ENCODE measurements at places on chromosomes 2 and 18.

- DNase-seq = no peak
Observed at GRCh38 chr2:8993902-8994278, 9.6 kb downstream of the MBOAT2 start.

- DNase-seq = no peak
Observed at GRCh38 chr18:74299746-74300145, 8.0 kb upstream of the CYB5A start.

- no peak for DNase-seq
Observed at GRCh38 chr2:181540421-181540820, 83.2 kb downstream of the ITGA4 start.

DNA sequence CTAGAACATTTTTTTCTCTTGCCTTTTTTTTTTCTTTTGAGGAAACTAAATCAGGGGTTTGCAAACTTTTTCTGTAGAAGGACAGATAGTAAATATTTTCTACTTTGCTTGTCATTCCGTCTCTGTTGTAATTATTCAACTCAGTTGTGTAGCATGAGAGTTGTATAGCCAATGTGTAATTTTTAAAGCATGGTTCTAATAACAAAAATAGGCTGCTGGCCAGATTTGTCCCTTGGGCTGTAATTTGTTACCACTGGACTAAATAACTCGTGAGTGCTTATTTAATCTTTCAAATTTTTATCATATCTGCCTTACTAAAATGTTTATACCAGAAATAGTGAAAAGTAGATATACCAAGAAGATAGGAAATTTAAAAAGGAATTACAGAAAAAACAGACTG, 43.0 kb downstream of the CCDC148 start:
- DNase-seq = no peak

DNA sequence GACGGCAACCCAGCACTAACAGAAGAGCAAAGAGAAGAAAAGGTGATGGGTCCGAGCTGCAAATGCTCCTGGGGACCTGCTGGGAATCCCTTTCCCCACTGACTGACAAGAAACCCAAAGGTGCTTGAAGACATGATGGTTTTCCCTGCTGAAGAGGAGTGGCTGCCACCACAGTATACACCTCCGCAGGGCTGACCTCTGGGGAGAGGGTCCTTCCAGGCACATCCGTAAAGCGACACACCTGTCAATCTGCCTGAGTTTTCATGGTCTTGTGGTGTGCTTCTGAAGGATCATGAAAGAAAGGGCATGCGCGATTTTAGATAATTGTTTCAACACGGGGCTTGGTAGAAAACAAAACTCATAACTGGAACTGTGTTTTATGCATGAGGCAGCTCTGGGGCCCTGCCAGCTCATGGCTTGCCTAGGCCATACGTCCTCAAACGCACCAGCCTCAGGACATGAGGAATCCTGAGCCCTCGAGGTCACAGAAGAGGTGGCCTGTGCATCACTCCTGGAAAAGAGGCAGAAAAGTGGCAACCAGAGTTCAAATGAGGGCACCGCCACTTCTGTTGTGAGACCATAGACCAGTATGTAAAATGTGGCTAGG, 51.8 kb downstream of the SERTAD2 start:
- DNase-seq = no peak

- DNase-seq = no peak
Observed at GRCh38 chr2:110770404-110770958, 38.1 kb downstream of the ACOXL start.

GRCh38 chr2:194696690-194697089, 960.3 kb upstream of the SLC39A10 start:
- no peak for DNase-seq

GRCh38 chr2:28687171-28687570, 64.5 kb upstream of the PPP1CB start:
- DNase-seq = no peak

GRCh38 chr18:22093731-22094357, 75.5 kb upstream of the GATA6 start:
- DNase-seq = no peak

GRCh38 chr2:138238908-138239307, 262.7 kb upstream of the SPOPL start:
- DNase-seq = no peak

DNA sequence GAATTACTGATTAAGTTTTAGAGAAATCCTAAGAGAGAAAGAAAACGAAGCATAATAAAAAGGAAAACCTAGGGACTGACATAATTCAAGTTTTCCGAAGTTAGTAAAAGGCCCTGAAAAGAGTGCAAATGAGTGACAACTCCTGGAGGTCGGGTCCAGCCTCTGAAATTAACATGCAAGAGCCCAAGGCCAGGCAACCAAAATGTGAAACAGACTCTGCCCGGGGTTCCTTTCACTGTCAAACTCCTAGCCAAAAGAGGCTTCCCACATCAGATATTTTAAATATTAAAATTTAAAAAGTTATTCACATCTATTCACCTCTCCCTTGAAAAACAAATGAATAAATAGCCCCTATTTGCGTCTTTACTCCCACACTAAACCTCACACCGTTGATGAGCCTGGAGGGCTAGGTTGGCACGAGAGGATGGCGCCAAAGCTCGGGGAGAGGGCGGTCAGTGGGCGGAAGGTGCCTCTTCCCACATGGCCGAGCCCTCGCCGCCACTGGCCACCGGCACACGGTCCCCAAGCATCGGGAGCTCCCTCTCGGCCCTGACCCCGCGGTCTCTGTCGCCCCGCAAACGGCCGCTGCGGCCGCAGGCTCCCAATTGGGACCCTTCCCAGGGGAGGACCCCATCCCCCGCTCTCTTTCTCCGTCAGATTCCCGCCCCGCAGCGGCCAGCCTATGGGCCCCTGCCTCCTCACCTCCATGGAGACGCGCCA, 630 bp downstream of the PPM1G start:
- DNase-seq = no peak

DNA sequence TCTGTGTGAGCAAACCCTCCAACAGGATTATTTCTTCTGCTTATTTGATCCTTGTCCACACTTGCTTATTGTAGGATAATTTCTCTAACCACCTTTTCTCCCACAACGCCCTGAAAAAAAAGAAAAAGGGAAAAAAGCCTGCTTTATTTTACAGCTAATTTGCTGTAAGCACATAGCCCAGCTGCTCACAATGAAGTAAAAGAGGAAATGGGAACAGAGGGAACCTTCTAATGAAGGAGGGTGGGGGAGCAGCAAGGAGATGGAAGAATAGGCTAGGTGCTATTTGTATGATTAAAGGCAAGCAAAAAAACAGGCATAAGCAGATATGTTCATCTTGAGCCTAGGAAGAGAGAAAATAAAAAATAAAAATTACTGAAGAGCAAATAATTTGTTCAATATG, 331.6 kb downstream of the TXNL1 start:
- no peak for DNase-seq

DNA sequence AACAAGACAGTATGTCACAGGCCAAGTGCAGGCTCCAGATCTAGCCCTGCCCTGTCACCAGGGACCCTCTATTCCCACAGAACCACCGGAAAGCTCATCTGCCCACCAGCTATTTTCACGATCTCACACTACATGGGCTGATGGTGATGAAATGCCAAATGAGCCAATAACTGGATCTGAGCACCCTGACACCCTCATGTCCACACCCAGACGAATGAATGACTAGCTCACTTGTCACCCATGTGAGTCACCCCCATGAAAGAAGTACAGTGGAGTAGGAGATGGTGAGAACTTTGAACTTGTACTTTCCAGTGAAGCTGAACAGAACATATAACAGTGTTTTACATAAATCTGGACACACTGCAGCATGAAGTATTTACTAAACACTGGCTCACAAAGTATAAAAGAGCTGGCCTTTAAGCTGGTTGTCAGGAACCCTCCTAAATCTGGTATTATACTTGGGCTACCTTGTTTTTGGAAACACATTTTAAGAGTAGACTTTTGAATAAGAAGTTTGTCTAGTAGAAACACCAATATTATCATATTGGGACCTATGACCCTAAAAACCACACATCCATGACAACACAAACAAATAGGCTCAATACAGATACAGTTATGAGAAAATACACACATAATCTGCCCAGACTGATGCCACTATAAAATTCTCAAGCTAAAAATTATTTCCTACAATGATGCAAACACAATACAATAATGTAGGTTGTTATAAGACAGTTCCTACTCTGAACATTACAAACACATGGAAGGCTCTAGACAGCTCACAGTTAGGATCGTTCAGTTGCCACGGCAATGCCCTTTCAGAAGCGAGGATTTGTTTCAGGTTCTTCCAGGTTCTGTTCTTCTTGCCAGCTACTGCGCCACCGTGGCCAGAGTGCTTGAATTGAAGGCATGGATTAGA, 19.0 kb downstream of the INO80C start:
- no peak for DNase-seq

- no peak for DNase-seq
Observed at GRCh38 chr18:77505499-77505898, 255.9 kb downstream of the GALR1 start.

DNA sequence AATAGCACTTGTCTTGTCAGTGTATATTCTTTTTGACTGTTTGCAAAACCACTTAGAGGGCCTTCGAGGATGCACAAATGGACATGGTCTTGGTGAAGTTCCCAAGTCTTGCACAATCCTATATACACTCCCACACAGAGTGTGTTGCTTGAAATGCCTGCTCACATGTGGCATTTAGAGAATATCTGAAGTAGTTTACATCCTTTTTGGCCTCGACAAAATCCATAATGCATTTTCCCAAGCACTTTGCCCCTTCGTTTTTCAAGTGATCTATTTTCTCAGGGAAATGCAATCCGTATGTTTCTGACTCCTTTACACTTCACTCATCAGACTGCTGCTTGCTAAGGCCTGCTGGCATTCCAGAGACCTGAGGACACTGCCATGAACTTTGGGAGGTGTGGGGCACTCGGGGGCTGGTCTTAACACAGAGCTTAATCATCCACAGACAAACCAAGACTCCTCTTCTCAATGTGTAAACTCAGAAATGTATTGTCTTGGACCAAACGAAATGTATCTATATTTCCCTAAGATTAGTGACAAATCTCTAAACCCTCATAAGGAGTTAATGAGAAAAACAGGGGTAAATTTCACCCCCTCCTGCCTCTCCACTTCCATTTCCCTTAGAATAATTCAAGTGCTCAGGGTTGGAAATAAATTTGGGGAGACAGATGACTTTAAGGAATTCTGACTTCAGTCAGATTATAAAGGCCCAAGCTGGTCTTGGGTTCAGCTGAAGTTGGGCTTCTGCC, 219.3 kb upstream of the APCDD1 start:
- no peak for DNase-seq

DNA sequence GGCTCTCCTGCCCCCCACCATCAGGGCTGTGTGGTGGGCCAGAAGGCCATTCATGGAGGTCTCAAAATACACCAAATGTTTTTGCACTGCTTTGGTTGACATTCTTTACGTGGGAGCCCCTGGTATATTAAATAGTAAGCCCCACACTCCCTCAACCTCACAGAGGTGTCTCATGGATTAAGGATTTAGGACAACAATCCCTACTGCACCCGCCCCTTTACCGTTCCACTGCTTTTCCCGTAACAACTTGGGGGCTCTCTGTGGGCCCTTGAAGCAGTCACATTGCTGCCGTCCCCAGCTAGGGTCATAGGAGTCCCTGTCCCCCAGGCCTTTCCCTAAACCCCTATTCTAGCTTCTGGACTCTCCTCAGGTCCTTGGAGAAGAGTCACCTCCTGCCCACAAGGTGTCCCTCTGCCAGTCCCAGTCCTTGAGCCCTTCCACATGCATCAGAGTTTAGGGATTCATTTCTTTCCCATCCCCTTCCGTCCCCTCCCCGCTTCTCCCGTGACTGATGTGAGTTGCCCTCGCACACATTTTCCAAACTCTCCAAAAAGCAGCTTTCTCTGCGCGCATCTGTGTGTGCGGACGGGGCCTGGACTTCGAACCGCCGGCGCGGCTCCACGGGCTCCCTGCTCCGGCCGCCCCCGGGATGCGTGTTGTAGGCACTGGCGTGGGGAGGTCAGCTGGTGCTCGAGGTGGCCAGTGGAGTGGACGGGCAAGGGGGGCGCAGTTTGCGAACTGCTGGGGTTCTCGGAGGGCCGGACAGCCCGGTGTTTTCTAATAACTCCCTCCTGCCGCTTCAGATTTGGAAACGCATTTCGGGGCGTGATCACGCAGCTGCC, 84.8 kb downstream of the LYPD1 start:
- no peak for DNase-seq

DNA sequence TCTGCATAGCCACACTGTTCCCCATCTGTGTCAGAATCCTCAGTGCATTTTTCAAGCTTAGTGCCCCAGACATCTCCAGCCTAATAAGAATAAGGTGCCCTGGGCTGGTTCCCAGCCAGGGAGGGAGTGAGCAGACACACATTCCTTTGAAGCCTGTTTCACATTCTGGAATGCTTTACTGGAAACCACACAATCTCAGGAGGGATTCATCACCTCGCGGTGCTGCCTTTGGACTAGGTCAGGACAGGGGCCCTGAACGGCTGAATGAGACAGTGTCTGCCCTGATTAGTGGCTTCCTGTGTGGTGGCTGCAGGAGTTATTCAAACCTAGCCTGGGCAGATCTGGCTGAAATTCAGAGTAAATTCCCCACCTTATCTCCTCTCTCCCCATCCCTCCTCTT, 108.0 kb upstream of the LDAH start:
- DNase-seq = no peak

DNA sequence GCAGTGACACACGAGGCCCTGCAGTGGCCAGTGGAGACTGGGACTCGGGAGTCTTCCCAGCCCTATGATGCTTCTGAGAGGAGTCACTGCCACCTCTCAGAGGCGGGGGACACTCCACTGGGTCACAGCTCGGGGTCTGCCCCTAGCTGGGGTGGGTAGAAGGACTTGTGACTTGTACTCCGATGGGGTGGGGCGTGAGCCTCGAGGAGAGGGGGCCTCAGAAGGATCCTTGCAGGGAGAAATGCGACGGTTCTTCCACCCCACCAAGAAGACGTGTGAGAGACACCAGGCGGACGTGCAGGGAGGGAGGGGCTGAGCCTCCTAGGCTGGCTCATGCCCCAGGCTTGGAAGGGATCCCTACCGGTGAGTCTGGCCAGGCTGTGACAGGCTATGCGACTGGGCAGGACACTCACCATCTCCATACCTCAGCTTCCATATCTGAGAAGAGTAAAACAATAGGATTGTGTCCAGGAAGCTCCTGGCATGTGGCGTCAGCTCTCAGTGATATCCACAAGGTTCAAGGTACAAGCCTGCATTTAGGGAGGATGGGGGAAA, 11.1 kb upstream of the OTOS start:
- no peak for DNase-seq

DNA sequence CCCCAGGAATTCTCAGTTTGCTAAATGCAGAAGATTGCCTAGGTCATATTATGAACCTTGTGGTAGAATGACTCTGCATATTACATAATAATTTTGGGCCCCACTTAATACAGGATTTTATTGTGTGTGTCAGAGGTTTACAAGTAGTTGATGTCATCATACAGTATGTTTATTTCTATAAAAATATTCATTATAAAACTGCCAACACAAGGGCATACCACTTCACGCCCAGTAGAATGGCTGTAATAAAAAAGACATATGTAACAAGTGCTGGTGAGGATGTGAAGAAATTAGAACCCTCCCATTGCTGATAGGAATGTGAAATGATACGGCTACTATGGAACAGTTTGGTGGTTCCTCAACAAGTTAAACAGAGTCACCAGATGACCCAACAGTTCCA, 61.4 kb upstream of the TWSG1 start:
- no peak for DNase-seq

All from effector memory CD4-positive, alpha-beta T cell (primary cell).